HFF-Myc (cell line): ENCODE measurements at places on chromosomes 12 and 14.
A peak's percentile ranks its signal among the peaks of the same experiment; 100 is the strongest.

DNA sequence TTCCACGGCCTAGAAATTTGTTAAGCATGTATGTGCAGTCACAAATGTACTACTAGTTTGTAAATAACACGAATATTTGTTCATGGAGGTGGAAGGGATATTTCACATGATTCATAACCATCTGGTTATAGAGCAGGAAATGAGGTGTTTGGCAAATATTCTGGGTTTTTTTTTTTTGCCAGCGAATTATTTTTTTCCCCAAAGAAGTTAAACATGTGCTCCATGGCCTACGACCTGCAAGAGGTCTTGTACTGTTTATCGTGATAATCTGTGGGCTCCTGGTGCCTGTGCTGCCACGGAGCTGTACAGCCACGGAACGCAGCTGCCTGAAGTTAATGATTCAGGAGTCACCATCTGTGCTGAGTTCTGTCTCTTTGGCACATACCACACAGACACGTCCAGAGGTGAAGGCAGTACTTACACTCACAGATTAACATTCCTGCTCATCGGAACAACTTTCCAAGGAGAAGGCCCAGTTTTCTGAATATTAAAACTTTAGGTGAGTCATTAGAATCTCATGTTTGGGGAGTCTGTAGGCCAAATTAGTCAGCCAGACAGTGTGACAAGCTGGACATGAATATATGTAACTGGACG, 156.3 kb downstream of the TMX1 start:
- DNase-seq: peak; percentile 94

DNA sequence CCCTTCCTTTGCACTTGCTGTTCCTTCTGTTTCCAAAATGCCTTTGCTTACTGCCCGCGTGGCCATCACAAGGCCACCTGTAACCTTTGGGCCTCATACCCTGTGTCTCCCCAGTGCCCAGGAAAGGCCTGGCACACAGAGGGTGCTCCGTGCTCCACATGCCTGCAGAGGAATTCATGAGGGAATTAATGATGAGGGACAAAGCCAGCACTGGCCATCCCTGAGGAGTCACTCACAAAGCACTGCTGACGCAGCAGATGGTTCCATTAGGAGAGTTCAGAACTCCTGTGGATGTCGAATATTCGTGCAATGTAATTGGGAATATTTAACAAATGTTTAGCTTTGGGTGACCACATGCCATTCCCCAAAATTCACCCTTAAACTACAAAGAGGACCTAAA, 49.6 kb upstream of the PRMT8 start:
- no peak for DNase-seq

DNA sequence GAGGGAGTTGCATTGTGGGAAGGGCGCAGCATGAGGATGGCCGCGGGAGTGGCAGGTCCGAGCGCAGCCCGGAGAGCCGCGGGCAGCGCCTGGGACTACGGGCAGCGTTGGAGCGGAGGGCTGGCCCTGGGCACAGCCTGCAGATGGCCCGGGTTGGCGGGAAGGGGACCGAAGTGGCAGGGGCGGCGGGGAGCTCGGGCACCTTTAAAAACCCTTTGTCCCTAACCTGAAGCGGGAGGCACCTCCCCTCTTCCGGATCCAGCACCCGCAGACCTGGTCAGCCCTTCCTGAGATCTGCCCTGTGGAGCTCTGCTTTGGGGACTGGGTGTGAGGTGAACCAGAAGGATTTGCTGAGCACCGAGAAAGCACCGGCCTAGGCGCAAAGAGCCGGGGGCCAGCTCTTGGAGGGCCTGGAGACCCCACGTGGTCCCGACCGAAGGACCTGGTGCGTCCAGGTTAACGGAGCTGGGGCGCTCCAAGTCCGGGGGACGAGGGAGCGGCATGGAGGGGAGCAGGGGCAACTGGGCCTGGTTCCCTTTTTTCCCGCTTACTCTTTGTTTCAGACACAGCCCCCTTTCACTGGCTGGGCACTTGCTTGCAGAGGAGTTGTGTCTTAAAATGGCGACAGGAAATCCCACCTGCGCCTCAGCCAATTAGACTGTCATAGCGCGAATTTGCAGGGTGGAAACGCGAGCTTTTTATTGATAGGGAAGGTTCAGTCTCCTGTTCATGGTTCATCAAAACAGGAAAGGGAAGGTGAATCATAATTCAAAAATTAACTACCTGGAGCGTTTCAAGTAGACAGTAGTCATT, 792 bp upstream of the SLC38A1 start:
- DNase-seq: no peak

GRCh38 chr12:128729628-128730121, 94.1 kb downstream of the SLC15A4 start:
- no peak for DNase-seq
